HT1080 (cell line): ENCODE measurements at places on chromosomes 3 and 15.

GRCh38 chr3:70049761-70050160 is 50.2 kb downstream of the SAMMSON start:
- DNase-seq = peak; percentile 58

- DNase-seq = no peak
Measured at GRCh38 chr3:17063596-17063995, 178.8 kb downstream of the PLCL2 start.

DNA sequence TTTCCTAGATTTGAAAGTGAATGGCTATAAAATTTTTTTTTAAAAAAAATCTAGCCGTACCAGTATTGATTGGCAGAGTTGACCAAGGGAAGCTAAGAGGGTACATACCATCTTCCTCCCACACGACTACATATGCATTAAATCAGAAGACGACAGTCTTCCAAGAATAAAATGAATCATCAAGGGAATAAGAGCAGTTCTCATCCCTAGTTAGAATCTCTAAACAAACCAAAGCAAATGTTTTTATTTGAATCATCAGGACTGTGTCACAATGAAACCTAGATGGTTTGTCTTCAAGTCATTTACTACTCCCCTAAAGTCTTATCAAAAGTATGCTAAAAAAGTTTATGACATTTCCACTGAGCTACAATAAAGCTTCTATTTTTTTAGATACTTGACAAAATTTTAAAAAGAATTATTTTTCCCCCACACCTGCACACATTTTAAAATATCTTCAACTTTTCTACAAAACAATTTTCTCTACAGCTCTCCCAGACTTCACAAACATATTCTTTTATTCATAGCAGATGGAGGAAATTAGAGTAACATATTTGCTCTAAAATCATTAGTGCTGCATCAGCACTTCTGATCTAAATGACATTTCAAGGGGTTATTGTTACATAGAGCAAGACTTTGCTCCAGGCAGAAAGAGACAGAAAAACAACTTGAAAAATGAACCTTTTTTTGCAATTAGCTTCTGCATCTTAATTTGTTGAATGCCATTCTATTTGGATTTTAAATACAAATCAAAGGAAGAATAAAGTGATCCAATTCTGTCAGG is 547.1 kb downstream of the FHIT start:
- peak; percentile 34 for DNase-seq

- peak; percentile 32 for DNase-seq
Measured at GRCh38 chr3:143963946-143964345, 7.7 kb upstream of the DIPK2A start.

- DNase-seq = no peak
Measured at GRCh38 chr3:129095285-129095684, 26.3 kb downstream of the RAB43 start.

GRCh38 chr3:28328188-28329151 is 20.1 kb upstream of the ZCWPW2 start:
- DNase-seq = no peak
